ENCODE measurements at places on chromosomes 11 and 22.

- no peak for DNase-seq
These were observed 46.2 kb upstream of the SEPTIN5 start for GRCh38 chr22:19667872-19668740.

DNA sequence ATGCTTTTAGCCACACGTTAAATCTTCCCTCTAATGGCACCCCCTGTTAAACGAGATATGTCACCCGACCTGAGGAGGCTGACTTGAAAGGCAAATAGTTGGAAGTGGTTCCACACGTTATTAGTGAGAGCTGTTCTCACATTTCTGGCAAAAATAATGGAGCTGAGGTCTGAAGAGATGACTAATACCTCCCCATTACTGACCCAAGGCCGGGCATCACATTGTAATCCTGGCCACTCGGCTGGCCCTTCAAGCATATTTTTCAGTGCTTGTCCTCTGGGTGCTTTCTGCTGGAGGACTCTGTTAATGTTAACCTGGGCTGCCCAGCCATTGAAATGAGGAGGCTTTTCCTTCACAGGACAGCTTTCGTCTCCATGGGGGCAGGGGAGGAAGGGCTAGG is 260.0 kb upstream of the CADM1 start:
- DNase-seq: no peak

GRCh38 chr11:126739499-126740145 is 260.9 kb downstream of the KIRREL3 start:
- DNase-seq: no peak

GRCh38 chr22:27238935-27239510 is 562.5 kb downstream of the MN1 start:
- DNase-seq: no peak

DNA sequence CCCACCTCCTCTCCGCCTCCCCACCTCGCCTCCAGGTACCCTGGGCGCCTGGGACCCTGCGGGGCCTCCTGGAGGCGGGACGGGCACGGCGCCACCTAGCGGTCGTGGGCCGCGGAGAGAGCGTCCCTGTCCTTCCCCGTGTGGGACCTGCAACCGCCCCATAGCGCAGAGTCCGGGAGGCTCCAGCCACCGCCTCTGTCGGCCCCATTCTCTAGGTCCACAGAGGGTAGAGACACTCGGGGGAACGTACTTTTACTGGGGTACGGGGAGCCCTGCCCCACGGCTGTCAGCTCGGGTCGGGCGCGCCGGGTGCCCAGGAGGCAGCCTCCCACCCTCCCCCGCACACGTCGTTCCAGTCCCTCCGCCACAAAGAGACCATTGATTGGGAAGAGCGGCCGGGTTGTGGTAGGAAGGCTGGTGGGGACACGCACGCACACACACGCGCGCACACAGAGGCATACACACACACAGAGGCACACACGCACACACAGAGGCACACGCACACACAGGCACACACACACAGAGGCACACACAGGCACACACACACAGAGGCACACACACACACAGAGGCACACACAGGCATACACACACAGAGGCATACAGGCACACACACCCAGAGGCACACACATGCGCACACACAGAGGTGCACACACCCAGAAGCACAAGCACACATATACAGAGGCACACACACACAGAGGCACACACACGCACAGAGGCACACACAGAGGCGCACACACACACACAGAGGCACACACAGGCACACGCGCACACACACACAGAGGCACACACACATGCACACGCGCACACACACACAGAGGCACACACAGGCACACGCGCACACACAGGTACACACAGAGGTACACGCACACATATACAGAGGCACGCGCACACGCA is 12.6 kb upstream of the NECTIN1 start:
- DNase-seq: no peak

DNA sequence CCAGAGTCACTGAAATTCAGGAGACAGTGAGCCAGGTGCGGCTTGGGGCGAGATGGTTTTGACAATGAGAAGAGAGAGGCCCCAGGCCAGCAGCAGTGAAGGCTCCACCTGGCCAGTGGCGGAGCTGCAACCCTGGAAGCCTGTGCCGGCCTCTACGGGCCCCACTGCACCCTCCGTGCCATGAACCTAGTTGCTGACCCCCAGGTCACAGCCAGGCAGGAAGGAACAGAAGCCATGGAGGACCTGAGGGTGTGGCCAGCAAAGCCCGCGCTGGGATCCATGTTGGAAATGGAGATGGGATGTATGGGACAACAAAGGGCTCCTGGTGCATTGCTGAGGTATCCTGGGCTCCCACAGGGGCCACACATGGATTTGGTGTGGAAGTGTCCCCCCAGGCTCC is 1528.5 kb downstream of the BRD1 start:
- no peak for DNase-seq

DNA sequence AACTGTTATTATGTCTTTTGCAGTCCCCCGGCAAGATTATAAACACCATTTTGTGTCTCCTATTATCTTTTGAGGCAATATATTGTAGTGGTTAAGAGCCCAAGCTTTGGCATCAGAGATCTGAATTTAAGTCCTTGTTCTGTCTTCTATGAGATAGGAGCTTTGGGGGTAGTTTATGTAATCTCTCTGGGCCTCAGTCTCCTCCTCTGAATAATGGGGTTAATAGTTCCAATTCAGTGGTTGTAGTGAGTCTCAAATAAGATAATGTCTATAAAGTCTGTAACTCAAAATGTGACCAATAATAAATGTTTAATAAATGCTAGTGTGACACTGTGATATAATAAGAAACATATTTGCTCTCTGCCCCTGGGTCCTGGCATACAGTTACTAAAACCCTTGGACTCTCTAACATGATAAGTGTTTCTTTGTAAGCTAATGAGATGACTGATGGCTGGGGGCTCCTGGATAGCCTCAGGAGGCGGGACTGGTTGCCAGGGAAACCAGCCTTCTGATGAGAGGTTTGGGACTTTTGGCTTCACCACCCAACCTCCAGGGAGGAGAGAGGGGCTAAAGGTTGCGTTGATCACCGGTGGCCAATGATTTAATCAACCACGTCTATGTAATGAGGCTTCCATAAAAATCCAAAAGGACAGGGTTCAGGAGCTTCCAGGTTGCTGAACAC is 183.4 kb upstream of the MTMR2 start:
- no peak for DNase-seq

DNA sequence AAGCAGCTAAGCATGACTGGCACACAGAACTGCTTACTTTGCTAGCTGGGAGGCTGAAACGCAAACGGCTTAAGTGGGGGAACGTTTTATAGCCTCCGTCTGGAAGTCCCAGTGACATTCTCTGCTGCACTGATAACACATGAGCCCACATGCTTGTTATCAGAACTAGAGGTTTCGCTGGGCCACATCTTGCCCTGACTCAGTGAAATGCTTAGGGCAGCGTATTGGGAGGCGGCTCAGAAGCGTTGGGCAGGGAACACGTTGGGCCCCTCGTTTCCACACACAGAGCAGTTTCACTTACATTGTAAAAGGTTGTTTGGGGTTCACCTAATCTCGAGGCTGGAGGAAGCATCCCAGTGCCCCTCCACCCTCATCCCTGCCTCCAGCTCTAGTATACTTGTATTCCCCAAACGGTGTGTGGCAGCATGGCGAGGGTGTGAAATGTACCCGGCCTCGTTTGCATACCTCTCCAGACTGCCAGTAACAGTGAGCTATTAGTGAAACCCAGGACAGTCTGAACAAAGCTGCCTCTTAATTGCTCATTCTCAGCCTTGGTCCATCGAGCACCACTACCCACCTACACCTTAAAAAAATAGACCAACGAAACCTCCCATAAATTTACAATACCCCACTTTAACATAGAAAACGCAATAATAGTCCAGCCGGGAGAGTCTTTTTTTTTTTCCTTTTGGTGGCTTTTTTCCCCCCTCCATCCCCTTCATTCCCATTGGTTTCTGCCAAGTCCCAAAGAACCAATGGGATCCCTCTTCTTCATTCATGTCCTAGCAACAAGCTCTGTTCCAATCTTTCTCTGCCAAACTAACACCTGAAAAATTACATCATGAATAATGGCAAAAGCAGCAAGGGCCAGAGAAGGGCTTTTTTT is 218.8 kb upstream of the SORL1-AS1 start:
- no peak for DNase-seq

GRCh38 chr11:7522121-7522520 is 8.3 kb downstream of the PPFIBP2 start:
- no peak for DNase-seq

DNA sequence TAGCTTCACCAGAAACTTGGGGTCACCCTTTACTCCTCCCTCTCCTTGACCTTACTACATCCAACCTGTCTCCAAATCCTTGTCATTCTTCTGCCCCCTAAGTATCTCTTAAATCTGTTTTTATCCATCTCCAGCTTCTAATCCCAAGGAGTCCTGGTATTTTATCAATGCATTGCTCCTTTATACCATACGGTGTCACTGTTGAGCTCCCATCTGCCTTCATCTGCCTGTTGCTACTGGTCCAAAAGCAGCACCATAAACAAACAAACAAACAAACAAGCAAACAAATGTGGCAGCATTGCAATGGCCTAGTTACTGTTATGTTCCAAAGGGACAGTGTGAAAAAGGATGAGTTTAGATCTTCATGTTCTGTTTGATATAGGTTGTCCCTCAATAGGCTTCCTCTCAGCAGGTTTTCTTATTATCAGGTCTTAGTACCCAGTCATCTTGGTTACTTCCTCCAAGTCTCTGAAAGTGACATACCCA is 34.2 kb downstream of the DNHD1 start:
- no peak for DNase-seq

GRCh38 chr11:111870886-111871692 is at the start of gene ALG9:
Gene ALG9, minus strand, starts transcription at chr11:111871581. Its CDS starts 99 bp downstream, at chr11:111871482.
- DNase-seq: peak; percentile 67

- DNase-seq: no peak
These were observed 21.9 kb downstream of the MRPL23 start for GRCh38 chr11:1969035-1969434.

DNA sequence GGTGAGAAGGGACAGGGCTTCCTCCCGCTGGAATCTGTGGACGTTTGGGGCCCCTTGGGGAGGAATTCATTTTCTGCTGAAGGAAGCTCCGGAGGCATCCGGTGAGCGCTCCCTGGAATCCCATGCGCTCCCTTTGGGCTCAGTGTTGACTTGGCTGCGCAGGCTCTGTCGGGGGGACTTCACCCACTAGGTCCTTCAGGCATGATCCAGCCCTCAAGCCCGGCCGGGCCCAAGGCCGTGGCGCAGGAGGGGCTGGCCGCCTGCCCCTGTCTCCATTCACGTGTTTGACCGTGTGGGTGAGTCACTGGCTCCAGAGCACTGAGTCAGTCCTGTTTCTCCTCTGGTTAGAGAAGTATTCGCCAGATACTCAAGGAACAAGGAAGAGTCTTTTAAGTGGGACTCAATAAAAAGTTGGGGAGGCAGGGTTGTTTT is 1.4 kb downstream of the CTTN start:
- DNase-seq: no peak

DNA sequence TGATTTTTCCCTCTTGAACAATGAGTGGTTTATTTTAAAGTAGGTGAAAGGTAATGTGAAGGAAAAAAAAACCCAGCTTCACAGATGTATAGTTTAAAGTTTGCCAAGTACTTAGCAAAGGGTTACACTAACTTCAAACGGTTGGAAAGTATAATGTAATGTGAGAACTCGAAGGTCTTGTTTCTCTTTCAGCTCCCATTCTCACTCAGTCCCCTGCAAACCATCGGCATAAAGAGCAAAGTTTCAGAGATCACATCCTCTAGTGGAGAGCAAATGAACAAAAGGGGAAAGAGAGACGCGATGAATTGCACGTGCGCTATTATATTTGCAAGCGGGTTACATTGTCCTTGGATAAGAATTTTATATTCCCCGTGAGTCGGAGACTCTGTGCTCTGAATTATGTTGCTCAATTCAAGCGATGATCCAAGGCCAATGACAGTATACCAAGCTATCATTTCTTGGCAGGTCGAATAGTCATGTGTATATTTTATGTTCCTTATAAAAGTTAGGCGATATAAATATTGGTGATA is 37.6 kb upstream of the BIRC3 start:
- DNase-seq: peak; percentile 16

DNA sequence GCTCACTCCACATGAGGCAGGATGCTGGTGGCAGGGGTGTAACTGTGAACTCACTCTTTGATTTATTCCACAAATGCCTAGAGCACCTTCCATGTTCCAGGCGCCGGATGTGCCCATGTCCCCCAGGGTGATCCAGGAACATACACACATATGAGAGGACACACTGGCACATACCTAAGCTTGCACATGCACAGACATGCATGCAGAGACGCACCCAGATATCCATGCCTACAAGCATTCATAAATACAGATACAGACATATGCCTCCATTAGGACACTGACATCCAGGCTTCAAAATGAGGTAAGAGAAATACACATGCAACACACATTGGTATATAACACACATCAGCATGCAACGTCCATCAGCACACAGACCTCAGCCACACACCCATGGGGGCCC is 4.5 kb downstream of the OSM start:
- no peak for DNase-seq

DNA sequence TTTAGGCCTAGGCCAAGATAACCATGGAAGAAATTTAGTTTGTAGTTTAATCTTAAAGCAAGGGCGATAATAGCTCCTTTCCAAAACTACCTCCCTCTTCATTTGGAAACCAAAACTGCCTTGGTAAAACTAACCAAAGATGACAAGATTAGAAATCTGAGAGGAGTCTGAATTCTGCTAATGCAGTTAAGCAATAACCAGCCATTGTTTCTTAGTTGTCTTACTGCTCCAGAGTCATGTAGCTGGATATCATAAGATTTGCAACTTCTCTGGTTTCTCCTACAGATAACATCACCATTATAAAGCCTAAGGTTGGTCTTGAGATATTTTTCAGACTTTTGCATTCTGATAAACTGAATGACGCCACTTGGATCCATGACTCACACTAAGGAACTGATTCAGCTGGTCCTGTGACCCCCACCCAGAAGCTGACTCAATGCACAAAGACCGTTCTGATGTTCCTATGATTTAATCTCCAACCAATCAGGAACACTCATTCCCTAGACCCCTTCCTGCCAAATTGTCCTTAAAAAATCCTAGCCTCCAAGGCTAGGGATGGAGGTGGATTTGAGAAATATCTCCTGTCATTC is 200.8 kb downstream of the LUZP2 start:
- DNase-seq: no peak

- no peak for DNase-seq
These were observed 959 bp downstream of the JOSD1 start for GRCh38 chr22:38699784-38700183.

GRCh38 chr11:766106-766935 is 11.0 kb downstream of the GATD1 start:
- no peak for DNase-seq

DNA sequence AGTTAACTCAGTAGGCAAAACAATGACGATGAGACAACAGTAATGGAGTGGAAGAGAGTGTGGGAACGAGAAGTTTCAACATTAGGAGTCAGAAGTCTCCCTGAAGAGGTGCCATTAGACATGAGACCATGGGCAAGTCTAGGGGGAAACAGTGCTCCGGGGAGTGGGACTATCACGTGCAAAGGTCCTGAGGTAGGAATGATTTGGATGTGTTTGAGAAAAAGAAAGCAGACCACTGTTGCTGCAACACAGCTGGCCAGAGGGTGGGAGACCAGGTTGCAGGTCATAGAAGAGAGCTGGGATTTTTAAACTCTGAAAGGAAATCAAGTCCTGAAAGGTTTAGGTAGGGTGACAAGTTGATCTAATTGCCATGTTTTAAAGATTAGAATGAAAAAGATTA is 63.0 kb downstream of the NAV2 start:
- DNase-seq: no peak

GRCh38 chr11:45149483-45150056 is 3.1 kb downstream of the PRDM11 start:
- no peak for DNase-seq

- no peak for DNase-seq
These were observed 143.6 kb downstream of the WNT11 start for GRCh38 chr11:76062733-76063132.

GRCh38 chr22:48593551-48593950 is 1234.1 kb downstream of the BRD1 start:
- DNase-seq: no peak

- DNase-seq: no peak
These were observed 34.5 kb downstream of the SPATA19 start for GRCh38 chr11:133810766-133811165.

All from NCI-H2107 (cell line).